ENCODE measurements at places on chromosomes 5 and 9. TPM values are rescaled to one million over a fixed set of nuclear protein-coding genes. Genes with fewer than 3 reads are reported as not detected.

DNA sequence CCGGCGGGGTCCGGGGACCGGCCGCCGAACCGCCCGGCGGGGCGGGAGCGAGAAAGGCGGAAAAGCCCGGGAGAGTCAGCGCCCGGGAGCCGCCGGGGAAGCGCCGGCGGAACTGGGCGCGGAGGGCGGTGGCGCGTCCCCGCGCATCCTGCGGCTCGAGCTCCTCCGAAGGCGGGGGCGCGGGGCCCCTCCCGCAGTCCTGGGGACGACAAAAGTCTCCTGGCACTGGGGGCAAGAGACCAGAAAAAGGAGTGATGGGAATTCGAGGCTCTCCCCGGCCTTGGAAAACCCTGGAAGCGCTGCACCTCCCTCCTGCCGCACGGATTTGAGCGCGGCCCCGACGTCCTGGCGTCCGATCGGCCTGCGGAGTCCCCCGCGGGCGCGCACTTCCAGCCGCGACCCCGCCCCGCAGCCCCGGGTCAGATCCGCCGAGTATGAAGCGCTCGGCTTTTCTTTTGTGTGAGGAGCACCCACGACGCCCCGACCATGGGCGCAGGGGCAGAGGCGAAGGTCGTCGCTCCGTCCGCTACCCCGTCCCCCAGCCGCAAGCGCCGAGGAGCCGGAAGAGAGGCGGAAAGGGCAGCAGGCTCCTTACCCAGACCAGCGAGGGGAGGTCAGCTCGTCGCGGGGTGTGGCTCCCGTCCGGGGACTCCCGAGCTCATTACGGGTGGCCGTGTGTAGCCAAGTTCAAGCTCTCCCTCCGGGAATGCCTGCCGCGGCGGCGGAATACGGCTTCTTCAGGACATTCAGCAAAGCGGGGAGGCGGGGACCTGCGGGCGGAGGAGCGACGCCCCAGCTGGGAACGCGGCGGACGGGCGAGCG is at the start of gene EPB41L4A:
EPB41L4A (minus strand) TSS at position 114 of the 822 bp plus-strand sequence. CDS start 238 bp downstream, outside the sequence.
- H3K27me3 ChIP-seq, result peaks cover 4% of the 10 kb centered on the region
- peak; percentile 77 for DNase-seq
- H3K4me1 ChIP-seq, result no peaks in the 10 kb centered on the region
- H3K27ac ChIP-seq, result peak within 1 kb of the TSS; percentile 71

DNA sequence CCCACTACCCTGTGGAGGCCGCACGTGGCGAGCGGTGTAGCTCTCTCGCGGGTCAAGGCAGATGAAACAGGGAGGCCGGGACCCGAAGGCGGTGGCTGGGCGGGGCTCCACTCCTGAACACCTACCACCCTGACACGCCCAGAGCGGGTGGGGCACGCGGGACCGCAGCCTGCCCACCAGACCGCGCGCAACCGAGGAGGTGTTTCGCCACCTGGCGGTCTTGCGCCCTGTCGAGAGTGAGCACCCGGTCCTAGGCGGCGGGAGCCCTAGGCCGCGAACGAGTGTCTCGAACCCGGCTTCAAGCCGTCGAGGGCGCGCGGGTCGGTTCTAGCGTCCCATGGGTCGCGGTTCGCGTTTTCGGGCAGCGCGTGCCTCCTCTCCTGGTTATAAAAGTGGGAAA is 2.2 kb upstream of the EXOSC3 start:
- H3K27me3 ChIP-seq, result peaks cover 4% of the 10 kb centered on the region
- peaks cover 16% of the 10 kb centered on the region for H3K36me3 ChIP-seq
- no peaks in the 10 kb centered on the region for H3K4me1 ChIP-seq
- no peak overlapping the region for H3K27ac ChIP-seq

THG1L gene
- 23.9 TPM for total RNA-seq

DNA sequence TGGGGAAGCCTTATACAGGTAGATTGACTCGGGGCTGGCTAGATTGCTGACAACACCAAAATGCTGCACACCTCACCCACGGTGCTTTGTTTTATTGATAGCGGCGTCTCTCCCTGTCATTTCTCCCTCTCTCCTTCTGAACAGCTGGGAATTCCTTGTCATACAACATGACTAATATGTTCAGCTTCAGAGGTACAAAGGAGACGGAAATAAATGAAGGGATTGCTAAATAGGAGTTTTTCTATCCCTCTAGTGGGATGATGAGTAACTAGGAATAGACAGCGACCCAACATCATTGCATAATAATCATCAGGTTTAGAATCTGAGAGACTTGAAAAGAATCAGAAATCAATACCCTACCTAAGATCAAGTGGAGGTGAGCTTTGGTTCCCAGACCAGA is 337.7 kb upstream of the PANK3 start:
- H3K36me3 ChIP-seq, result no peaks in the 10 kb centered on the region
- no peak overlapping the region for H3K27ac ChIP-seq
- DNase-seq, result no peak
- no peaks in the 10 kb centered on the region for H3K27me3 ChIP-seq

DNA sequence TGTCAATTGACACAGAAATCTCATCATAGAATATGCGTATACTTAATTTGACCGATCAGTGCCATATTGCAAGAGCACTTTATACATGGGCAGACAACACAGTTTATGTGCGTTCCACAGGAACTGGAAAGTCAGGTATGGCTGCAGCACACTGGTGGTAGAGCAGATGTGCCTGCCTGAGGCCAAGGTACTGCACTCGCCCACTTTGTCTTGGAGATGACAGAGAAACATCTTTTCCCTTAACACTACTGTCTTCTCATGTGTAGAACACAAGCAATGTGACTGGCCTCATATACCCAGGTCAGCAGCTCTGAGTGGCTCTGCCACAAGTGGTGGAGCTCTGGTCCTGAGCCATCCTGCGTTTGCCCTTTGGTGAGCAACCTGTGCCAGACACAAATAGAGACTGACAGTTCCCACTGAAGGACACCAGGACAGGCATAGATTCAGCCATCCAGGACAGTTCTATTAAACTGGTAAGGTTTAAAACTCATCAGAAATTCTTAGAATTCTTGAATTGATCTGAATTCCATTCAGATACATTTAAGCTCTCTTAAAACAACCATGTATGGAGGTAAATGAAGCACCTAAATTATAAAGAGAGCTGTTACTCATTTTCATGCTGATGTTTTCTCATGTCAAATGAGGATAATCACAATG is 21.0 kb upstream of the PPP2CA start:
- no peak overlapping the region for H3K4me3 ChIP-seq
- H3K27me3 ChIP-seq, result no peaks in the 10 kb centered on the region
- no peaks in the 10 kb centered on the region for H3K4me1 ChIP-seq
- DNase-seq, result no peak
- H3K27ac ChIP-seq, result no peak overlapping the region

- no peak overlapping the region for H3K4me3 ChIP-seq
- H3K27ac ChIP-seq, result no peak overlapping the region
- H3K4me1 ChIP-seq, result peaks cover 27% of the 10 kb centered on the region
These were observed 185.7 kb downstream of the NR3C1 start for GRCh38 chr5:143217804-143218160.

DNA sequence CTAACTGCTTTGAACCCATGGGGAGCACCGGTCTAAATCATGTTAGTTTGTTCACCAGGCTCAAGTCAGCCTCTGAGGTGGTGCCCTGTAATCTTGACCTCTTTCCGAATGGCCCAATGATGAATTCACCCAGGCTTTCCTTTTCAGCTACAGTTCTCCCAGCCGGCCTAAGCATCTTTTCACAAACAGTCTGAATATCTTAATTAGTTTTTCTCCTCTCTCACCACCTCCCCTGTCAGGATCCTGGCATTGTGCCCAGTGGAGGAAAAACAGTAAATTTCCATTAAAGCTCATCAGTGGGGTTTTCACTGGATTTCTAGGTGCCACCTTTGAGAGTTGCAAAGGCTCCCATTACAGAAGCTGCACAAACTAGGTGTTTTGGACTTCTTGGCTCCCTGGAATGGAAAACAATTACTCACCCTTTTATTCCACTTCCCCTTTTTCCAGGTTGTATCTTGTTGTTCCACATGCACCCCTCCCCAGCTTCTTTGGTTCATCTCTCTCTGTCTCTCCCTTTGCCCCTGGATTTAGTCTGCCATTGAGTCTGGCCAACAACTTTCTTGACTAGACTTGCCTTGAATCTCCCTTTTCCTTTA is 69.4 kb upstream of the ADAMTSL1 start:
- H3K36me3 ChIP-seq, result no peaks in the 10 kb centered on the region
- H3K4me3 ChIP-seq, result no peak overlapping the region
- peaks cover 4% of the 10 kb centered on the region for H3K4me1 ChIP-seq
- no peak overlapping the region for H3K27ac ChIP-seq
- no peak for DNase-seq
- no peaks in the 10 kb centered on the region for H3K27me3 ChIP-seq

All from sigmoid colon (tissue), 7 donors.